ENCODE measurements at places on chromosomes 2 and 18. TPM values are rescaled to one million over a fixed set of nuclear protein-coding genes. Genes with fewer than 3 reads are reported as not detected.

DNA sequence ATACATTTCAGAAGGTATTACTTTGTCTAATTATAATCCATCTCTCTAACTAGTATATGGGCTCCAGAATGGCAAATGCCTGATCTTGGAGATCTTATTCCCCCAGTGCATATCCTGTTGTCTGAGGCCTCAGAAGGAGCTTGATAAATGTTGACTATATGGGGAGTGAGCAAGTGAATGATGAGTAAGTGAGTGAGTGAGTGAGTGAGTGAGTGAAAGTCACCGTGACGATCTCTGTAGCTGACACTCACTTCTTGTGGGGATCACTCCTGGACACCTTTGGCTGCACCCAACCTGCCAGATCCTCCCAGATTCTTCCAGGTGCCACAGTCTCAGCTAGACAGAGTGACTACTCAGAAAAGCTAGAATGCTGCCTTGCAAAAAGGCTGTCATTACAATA is 2.8 kb downstream of the XDH start:
- DNase-seq, result no peak

Gene DSG2
- polyA plus RNA-seq, result 7.3 TPM

DNA sequence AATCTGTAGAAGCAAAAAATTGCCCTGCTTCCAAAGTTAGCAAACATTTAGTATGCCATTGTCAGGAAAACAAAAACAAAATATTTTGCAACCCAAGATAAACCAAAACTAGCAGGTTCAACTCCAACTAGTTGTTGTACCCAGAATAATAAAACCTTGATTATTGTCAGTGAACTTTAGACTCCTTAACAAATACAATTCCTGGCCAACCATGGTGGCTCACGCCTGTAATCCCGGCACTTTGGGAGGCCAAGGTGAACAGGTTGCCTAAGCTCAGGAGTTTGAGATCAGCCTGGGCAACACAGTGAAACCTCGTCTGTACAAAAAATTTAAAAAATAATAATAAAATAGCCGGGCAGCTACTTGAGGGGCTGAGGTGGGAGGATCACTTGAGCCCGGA is 87.5 kb upstream of the MSH2 start:
- no peak for DNase-seq

Gene CENPA
- 7.2 TPM for polyA plus RNA-seq

- DNase-seq, result no peak
Observed at GRCh38 chr2:212956665-212957607, 194.5 kb downstream of the IKZF2 start.

- no peak for DNase-seq
Observed at GRCh38 chr18:76376668-76377358, 118.2 kb downstream of the ZNF516 start.

Gene HOXD10
- polyA plus RNA-seq, result 6.5 TPM

DNA sequence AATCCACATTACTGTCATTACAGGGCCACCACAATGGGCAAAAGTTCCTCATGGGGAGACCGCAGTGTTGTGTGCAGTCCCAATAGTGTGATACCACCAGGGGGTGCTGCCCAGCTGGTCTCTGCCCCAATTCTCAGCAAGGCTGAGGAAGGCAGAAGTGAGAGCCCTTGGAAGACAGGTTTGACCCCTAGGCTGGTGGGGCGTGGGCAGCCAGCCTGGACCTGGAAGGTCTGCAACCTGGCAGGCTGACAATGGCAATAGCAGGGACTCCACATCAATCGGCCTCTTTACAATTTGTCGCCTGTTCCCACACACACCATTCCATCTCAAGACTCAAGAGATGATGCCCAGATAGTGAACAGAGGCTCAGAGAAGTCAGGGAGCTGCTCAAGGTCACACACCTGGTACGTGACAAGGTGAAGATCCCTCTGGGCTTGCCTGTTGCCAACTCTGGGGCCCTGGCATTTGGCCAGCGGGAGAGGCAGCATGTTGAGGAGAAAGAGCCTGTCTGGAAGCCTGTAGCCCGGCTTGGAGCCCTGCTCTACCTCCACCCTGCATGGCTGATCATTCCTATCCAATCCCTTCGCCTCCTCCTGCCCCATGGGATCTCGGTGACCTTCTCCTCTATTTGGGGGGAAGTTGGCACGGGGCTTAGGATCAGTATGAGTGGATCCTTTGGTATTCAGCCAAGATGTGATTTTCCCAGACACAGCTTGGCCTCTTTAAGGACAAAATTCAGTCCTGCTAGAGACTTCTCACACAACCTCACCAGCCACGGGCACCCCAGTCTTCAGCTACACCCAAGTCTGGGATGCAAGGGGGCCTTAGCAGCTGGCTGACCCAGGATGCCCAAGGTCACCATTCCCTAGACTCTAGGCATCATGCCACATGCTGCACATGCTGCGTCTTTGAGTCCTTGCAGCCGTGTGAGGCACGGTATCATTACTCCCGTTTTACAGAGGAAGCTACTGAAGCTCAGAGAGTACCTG is 2.9 kb upstream of the ATOH8 start:
- DNase-seq, result peak; percentile 64

Gene NMUR1
- polyA plus RNA-seq, result 0.28 TPM

DNA sequence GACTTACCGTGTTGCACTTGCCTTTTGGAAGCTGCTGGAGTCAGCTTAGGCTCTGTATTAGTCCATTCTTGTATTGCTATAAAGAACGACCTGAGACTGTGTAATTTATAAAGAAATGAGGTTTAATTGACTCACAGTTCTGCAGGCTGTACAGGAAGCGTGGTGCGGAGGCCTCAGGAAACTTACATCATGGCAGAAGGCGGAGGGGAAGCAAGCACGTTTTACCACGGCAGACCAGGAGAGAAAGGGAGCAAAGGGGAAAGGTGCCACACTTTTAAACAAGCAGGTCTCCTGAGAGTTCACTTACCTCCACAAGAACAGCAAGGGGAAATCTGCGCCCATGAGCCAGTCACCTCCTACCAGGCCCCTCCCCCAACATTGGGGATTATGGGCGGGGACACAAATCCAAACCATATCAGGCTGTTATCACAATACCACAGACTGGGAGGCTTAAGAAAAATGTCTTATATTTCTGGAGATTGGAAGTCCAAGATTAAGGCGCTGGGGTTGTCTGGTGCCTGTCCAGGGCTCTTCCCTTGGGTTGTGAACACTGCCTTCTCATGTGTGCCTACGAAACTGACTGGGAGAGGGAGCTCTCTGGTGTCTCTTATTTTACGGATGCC is 3.6 kb upstream of the D2HGDH start:
- DNase-seq, result no peak
